BJ (cell line): ENCODE measurements at places on chromosomes 13 and 19.

DNA sequence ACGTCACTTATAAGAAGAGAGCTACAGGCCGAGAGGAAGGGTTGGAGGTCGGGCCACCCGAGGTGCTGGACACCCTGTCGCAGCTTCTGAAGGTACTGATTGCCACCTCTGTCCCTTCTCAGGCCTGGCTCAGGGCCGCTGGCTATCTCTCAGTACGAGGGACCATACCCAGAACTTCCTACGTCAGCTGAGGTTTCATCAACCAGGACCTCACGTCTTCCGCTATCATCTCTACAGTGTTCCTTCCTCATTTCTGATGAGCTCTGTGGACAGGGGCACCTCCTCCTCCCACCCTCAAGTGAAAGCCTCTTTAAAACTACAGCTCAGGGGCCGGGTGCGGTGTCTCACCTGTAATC lies 58.2 kb upstream of the USE1 start:
- no peak for DNase-seq

DNA sequence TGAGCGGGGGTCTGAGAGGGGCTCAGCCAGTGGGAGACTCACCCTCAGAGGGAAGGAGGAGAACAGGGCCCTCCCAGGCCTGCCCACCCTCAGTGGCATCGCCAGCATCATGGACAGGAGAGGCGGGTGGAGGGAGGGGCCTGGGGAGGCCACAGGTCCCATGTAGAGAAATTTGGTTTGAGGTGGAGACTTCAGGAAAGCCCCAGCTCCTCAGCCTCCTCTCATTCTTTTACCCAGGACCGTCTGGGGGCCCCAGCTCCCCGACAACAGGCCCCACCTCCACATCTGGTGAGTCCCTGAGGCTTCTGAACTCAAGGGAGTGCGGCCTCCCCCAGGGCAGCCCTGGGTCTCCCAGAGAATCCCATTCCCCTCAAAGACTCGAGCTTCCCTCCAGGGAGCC lies 3.1 kb downstream of the LILRB1 start:
- DNase-seq: no peak

- DNase-seq: no peak
Measured at GRCh38 chr19:7360393-7360984, 11.8 kb downstream of the ARHGEF18 start.

GRCh38 chr13:113390874-113391497 lies 27.1 kb upstream of the GRTP1 start:
- no peak for DNase-seq

GRCh38 chr19:51367255-51367564 lies 1.0 kb upstream of the ETFB start:
- DNase-seq: no peak

DNA sequence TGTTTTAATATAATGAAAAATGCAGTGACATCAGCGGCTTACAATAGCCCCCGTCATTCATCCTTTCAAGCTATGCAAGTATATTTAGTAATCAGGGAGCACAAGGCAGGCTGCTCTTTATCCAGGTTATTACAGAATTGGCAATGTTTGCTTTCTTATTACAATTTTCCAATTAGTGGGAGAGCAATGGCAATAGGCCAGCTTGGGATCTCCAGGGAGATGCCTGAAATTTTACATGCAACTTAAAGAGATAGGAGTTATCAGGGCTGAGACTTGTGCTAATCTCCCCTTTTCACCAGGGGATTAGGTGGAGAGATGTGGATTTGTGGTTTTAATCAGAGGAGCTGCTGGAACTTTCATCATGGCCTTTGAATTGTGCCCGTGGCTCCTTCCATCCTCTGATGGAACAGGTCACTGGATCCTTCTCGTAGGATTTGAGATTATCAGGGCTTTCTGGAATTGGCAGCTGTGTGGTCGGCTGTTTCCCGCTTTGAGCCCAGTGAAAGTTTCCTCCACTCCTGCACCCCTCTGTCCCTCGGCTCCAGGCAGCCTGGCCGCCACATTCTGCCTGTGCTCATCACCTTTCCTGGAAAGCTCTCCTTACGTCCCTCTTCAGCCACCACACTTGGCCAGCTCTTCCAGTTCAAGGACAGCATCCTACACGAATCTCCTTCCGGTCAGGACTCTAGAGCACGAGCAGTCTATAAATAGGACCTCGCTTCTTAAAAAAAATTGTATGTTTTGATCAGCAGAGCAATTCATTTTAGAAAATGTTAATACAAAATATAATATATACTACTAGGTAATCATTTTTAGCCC lies 47.0 kb downstream of the CBY2 start:
- DNase-seq: no peak

DNA sequence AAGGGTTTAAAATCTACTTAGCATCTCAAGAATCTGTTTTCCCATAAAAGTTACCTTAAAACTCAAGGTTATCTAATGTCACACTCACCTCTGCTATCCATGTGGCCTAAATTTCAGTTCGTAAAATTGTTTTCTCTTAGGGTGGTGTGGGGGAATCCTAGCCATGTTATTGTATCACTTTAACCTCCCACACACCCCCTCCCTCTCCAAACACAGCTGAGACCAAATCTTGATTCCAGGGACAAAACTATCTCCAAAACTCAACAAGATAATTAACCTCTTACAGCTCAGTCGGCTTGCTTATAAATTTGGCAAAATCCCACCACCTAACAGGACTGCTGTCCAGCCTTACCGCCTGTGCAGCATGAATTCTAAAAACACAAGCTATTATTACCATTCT lies 3.8 kb downstream of the CARS2 start:
- DNase-seq: no peak

GRCh38 chr19:1923319-1923718 lies 17.7 kb upstream of the CSNK1G2 start:
- DNase-seq: no peak

GRCh38 chr13:73142071-73142470 lies 83.3 kb downstream of the KLF5 start:
- DNase-seq: no peak

- peak; percentile 86 for DNase-seq
Measured at GRCh38 chr13:32125751-32126150, 94.2 kb downstream of the FRY start.

DNA sequence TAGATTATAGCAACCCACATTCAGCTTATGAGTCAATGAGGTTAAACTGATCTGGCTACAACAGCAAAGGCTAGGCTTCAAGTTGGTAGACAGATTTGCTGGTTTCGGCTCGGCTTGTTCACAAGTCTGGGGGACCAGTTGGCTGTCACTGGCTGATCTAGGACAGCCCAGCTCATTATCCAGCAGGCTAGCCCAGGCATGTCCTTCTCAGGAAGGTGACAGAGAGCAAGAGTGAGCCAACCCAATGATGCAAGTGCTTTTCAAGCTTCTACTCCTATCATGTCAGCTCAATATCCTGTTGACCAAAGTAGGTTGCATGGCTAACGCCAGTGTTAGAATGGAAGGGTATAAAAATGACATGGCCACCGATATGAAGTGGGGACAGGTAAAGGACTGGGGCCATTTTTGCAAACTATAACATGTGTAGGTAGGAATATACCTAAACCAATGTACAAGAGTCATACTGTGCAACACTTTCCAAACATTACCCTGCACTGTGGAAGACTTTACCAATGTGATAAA lies 220.9 kb upstream of the SOX21 start:
- no peak for DNase-seq

GRCh38 chr13:45602183-45603170 lies 13.1 kb downstream of the ERICH6B start:
- DNase-seq: no peak

GRCh38 chr13:68987585-68987984 lies 1120.0 kb upstream of the ATXN8OS start:
- DNase-seq: no peak

GRCh38 chr19:6279620-6279930 lies 200 bp downstream of the MLLT1 start:
- no peak for DNase-seq

DNA sequence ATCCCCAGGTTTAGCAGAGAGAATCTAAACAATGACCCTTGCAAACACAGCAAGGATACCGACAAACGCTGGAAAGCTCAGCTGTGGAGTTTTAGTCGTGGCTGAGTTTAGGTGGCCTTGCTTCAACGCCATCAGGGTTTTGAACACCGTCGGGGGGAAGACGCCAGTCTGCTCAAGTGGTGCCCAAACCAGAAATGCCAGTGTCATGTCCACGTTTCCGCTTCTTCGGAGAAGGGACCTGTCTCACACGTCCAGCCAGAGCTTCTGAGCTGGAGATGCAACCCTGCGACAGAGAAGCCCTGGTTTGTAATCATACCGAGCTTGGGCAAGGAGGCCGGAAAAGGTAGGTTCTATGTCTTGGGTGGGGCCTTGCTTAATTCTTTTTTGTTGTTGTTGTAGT lies 42.6 kb upstream of the ATP11A start:
- DNase-seq: no peak

DNA sequence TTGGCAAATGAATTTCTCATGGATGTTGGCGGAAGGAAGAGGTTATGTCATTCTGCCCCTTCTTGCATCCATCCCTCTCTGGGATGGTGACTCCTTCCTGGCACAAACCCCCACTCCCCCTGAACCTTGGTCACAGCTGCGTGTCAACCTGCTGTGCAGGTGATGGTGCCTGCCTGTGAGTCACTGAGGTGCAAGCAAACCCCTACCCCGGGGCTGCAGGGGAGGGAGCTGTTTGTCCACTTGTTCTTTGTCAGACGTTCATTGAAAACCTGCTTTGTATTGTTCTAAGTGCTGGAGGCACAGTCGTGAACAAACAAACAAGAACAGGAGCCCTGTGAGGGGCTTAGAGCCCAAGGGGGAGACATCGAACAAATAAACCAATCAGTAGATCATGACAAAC lies 2.0 kb upstream of the GAPDHS start:
- DNase-seq: no peak

GRCh38 chr13:66128201-66128600 lies 1101.9 kb downstream of the PCDH9 start:
- no peak for DNase-seq

GRCh38 chr13:28716511-28716910 lies 2.3 kb downstream of the SLC46A3 start:
- DNase-seq: peak; percentile 79

DNA sequence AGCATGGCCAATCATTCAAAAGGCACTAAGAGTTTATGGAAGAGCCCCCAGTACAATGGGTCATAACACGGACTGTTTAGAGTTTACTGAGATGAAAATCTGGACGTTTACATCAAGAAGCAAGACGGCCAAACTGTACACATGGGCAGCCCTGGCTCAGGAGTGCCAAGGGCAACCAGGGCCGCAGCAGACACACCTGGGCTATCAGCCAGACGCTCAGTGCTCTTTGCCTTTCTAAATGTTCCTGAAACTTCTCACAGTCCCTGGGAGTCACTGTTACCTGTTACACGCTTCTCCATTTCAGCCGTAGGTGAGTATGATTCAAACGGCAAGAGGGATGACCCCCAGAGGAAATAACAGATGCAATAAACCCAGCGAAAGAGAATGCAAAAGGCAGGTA lies 64.5 kb downstream of the ABCC4 start:
- no peak for DNase-seq

DNA sequence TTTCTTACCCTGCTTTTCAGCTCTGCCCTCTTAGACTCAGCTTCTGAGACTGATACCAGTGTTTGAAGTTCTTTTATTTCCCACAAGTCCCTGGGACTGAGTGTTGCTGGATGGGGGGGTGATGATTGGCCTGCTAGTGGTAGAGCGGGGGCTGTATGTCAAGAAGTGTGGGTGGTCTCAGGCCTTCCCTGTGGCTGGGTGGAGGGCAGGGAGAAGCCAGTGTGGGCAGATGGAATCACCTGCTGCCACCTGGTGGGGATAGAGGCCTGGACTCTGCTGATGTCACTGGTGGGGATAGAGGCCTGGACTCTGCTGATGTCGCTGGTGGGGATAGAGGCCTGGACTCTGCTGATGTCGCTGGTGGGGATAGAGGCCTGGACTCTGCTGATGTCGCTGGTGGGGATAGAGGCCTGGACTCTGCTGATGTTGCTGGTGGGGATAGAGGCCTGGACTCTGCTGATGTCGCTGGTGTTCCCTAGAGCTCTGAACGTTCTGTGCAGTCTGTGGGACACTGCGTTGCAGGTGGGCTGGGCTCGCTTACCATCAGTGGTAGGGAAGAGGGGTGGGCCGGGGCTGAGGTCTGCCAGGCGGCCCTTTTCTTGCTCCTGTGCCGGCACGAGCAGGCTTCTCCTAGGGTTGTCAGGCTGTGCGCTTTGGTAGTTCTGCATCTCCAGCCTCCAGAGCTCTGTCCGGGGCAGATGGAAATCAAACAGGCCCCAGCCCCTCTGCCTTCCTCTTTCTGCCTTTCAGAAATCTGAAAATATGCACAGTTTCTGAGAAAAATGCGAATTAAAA lies 101.3 kb downstream of the ARHGEF7 start:
- no peak for DNase-seq

DNA sequence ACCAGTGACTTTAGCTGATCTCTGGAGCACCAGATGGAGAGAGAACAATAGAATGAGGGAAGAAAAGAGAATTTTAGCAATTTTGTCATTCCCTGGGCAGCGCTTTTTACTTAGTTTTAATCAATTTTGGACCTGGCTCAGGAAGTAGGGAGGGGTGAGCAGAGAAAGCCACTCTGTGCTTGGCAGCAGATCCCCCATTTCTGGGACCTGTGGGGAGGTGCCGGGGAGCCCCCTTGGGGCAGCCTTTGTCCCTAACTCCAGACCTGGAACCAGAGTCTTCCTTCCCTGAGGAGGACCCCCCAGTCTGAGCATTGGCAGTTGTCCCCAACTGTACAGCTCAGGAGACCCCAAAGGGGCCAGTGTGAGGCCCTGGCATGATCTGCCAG lies 10.5 kb downstream of the LYL1 start:
- DNase-seq: no peak

- DNase-seq: no peak
Measured at GRCh38 chr13:22662771-22663170, 518.0 kb upstream of the SGCG start.

DNA sequence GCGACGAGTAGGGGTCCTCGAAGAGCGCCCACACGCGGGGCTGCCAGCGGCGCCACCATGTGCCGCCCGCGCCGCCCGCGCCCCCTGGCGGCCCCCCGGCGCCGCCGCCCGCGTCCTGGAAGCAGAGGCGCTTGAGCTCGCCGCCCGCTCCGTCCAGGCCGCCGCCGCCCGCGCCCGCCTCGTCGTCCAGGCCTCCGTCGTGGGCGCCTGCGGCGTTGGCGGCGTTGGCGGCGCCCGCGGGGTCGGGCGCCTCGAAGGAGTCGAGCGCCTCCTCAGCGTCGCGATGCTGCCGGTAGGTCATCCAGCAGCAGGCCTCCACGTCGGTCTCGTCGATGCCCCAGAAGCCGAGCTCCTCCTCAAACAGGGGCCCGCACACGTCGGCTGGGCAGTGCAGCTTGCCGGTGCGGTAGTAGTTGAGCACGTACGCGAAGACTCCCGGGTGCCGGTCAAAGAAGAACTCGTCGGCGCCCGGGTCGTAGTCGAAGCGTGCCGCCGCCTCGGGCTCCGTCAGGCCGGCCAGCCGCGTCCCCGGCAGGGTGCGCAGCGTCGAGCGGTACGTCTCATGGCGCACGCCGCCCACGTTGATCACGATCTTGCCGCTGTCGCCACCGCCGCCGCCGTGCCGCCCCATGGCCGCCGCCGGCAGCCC lies 829 bp downstream of the KCNC3 start:
- DNase-seq: no peak
